Stimulated activated CD4-positive, alpha-beta T cell treated with anti-CD3 and anti-CD28 coated beads, Interleukin-15, amount 100 ng/mL, for 1 hour (primary cell): ENCODE measurements at places on chromosomes 2 and 18.

- no peak for DNase-seq
Measured at GRCh38 chr18:51074605-51075004, 44.6 kb downstream of the SMAD4 start.

DNA sequence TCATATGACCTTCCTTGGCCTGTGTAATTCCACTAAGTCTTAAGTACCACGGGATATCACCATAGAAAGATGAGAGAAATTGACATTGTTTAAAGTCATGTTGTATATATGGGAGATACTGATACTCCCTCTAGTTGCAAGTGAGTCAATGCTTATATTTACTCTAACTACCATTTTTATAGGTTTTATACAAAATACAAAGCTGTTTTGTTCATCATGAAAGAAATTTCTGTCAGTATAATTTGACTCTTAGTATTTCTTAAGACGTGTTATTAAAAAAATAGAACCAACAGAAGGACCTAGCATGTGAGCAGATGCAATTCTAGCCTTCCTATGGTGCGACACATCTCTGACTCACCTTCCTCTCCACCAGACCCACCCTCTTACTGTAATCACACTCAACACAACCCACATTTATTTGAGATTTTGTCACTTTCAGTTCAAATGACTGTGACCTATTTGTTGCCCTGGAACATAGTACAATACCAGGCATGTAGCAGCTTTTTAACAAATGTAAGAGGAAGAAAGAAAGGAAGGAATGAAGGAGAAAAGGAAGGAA, 453.1 kb downstream of the CMPK2 start:
- DNase-seq = no peak

DNA sequence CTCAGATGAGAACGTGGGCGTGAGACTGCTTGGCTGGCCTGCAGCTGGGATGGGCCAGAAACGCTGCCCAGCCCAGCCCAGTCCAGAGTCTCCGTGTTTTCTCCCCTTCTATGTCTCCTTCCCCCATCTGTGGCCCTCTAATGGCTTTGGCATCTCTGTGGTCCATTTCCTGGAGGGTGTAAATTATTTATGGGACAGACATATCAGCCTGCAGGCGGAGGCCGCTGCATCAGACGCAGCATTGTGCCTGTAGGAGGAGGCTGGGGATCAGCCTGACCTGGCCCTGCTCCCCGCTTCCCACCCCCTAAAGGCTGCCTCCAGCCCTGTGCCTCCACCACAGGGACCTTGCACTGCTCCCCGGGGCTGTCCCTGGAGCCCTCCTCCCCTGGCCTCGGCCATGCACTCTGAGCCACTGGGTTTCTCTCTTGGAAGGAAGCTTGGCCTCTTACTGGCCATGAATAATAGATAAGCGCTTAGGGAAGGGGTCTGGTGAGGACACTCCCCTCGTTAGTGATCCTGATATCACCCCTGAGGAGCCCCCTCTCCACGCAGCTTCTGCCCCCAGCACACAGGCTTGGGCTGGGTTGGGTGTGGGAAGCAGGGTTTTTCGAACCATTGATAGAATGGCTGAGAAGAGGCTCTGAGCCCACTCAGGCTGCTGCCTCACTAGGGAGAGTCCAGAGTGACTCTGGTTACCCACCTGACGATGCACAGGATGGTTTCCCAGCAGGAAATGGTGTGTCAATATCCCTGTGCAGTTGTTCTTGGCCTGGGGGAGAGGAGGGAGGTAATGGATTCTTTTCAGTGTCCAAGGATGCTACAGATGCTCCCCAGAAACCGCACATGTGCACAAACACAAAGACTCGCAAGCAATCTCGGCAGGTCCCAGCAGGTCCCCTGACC, 185.5 kb downstream of the MYCN start:
- no peak for DNase-seq

- DNase-seq = no peak
Measured at GRCh38 chr2:239297142-239298004, 103.4 kb downstream of the HDAC4 start.

DNA sequence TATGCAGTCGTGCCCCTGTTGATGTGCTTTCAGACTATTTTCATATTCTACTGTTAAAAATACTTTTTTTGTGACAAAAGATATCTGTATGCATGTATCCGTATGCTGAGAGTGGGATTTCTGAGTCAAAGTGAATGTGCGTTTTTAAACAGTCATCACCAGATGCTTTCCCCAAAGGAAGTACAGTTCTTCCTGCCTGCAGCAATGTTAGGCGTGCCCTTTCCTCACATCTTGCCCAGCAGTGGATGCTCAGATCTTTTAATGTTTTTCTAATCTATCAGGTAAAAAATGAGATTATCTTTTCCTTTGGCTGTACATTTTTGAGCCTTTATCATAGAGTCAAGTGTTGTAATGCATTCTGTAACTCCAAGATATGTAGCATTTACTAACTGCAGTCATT, 111.7 kb downstream of the PTPRM start:
- DNase-seq = no peak

- DNase-seq = no peak
Measured at GRCh38 chr2:191190861-191191552, 40.2 kb upstream of the STAT4 start.

DNA sequence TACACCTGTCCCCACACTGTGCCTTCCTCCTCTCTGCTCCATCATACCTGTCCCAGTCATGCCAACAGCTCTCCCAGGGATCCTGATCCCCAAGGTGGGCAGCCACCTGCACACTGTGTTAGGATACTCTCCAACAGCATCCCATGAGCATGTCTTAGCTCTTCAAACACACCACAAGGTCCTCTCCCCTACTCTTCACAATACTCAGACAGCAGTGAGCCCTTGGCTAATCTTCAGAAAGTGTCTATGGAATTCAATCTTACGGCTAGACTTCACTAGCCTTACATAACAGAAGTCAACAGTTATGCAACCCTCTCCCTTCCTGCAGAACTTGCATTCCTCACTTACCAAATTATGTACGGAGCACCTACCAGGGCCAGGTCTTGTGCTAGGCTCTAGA, 79.9 kb downstream of the MYO5B start:
- DNase-seq = no peak

DNA sequence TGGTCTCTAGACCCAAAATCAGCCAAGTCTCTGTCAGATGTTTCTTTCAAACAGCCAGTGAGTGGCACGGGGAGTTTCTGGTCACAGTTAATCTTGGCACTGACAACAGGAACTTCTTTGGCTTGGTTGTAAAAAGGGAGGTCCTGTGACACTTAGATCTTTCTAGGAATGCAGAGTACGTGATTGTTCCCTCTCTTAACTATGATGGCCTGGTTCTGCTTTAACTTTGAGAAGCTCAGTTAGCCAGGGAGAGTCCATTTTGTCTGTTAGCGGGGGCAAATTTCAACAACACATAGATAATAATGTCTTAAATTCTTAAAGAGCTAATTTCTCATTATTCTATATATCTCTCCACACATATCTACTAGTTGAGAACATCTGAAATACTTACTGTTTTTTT, 344.5 kb upstream of the LRRTM4 start:
- no peak for DNase-seq
